ENCODE measurements at places on chromosomes 4 and X.

DNA sequence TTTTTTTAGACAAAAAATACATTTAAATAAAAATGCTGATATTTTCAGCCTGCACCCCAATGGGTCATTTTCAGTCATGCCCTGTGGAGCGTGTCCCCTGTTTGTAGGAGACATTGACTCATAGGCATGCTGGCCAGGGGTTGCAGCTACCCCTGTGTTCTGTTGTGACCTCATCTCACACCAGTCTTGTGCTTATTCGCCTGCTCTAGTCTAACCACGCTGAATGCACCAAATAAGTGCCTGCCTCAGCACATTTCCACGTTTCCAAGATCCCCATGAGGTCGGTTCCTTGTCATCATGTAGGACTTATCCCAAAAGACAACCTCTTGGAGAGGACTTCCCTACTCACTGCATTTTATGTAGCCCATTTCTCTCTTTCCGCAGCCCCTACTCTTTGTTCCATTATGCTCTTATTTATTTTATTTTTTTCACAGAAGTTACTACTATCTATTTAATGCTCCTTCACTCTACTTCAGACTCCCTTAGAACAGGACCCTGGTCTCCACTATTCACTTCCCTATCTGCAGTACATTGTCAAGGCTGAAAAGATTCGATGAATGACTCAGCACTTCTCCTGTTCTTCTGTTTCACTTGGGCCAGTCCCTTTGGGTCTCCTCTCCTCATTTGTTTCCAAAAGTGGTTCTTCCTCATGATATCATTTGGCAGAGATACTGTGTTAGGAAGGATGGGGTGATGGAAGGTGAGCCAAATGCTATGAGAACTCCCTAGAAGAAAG lies 109.7 kb downstream of the MSL3 start:
- no peak for DNase-seq

GRCh38 chr4:1208970-1209704 lies 36.8 kb upstream of the SPON2 start:
- no peak for DNase-seq

- DNase-seq, result no peak
These were observed 62.0 kb downstream of the ASMT start for GRCh38 chrX:1676866-1677265.

GRCh38 chr4:13403326-13403725 lies 80.8 kb downstream of the RAB28 start:
- no peak for DNase-seq

DNA sequence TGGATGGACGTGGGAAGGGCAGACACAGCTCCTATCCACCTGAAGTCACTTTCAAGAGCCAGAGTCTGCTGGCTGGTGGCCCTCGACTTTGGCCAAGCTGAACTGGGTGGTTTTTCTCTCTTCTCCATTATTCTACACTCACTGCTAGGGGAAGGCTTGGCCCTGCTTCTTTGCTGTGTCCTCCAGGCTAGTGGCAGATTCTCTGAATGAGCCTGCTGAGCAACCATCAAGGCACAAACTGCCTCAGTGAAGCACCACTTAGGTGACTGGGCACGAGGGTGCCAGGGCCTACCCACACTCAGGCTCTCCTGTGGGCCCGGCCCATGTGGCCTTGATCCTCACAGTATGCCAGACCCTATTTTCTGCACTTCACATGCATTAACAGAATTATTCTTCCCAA lies 92.0 kb downstream of the PJA1 start:
- DNase-seq, result no peak

GRCh38 chr4:184534511-184535391 lies 60.4 kb upstream of the IRF2 start:
- peak; percentile 85 for DNase-seq

- DNase-seq, result no peak
These were observed 14.2 kb downstream of the GRPR start for GRCh38 chrX:16137416-16138107.

DNA sequence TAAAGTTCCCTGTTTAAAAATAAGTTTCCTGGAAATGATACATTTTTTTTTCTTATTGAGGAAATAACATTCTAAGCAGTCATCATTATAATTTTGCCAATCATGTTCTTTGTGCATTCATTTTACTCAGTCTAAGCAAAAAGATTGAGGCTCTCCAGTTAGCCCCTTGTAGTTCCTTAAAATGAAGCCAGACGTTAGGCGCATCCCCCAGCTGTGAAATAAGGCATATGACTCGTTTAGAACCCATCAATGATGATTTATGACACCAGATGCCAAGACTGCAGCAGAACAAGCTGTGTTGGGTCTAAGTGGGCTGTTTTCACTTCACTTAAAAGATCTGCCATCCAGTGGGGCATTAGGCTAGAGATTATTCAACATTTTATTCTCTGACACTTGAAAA lies 17.0 kb downstream of the PDGFC start:
- DNase-seq, result no peak

GRCh38 chr4:23068287-23068686 lies 375.6 kb downstream of the GBA3 start:
- no peak for DNase-seq

DNA sequence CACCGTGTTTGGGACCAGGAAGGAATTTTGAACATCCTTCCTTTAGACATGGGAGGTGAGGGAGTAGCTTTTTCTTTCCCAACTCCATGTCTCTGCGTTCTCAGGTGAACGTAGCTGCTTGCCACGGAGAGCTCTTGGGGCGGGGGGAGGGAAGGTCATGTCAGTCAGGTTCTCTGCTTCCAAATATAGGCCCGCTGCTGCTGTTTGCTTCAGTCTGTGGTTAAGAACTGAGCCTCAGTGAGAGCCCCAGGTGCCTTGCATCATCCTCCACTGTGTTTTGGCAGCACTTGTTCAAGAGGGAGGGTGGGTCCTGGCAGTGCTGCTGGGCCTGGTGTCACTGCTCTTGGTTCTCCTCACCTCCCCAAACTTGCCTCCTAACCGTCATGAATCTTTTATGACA lies 46.5 kb downstream of the HADH start:
- DNase-seq, result peak; percentile 65

GRCh38 chrX:13126775-13127174 lies 82.4 kb upstream of the FAM9C start:
- no peak for DNase-seq

- no peak for DNase-seq
These were observed 160.1 kb downstream of the RBMX2 start for GRCh38 chrX:130561930-130562329.

DNA sequence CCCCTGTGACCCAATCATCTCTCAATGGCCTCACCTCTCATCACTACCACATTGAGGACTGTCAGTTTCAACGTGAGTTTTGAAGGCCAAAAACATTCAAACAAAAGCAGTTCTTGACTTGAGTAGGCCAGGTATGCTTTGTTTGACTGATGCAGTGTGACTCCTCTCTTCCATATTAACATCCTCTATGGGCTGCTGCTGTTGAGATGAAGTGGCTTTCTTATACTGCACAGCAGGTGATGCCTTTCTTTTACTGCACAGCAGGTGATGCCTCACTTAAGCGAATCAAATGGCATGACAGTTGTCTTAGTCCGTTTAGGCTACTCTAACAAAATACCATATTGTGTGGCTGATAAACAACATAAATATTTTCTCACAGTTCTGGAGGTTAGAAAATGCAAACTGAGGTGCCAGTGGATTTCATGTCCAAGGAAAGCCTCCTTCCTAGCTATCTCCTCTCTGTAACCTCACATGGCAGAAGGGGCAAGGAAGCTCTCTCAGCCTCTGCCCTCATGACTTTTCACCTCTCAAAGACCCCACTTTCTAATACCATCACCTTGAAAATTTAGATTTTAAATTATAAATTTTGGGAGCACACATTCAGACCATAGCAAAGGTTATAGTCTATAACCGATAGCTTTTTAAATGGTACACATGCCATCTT lies 2267.9 kb upstream of the AGA start:
- DNase-seq, result no peak

DNA sequence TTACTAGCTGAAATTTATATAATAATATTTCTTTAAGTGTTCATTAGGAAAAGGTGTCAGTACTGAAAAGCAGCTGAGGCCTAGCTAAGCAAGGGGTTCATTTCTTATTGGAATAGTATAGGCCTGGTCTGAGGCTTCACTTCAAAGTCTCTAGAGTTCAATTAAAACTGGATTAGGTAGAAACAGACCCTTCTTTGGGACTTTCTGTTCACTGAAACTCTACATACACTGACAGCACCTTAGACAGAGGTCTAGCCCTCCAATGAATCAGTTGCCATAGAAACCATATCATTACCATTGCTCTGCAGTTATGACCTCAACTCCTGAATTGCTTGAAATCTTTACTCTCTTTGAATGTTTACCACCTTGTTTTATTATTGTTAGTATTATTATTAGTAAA lies 86.4 kb upstream of the MAB21L2 start:
- DNase-seq, result no peak

GRCh38 chr4:71346710-71347109 lies 7.9 kb downstream of the SLC4A4 start:
- DNase-seq, result no peak

DNA sequence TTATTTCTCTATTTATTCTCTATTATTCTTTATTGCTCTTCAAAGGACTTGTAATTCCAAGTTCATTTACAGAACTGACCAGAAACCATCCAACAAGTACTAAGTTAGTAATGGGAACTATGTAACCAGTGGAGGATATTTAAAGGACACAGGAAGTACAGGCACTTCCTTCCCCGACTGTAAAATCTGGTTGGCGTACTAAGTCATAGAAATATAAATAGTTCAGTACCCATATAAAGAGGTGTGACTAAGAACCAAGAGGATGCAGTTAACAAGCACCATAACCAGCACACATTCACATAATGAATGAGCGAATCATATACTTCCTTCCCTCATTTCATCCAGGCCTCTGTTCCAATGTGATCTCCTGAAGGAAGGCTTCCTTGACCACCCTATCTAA lies 3.6 kb upstream of the EIF4E start:
- DNase-seq, result peak; percentile 51

DNA sequence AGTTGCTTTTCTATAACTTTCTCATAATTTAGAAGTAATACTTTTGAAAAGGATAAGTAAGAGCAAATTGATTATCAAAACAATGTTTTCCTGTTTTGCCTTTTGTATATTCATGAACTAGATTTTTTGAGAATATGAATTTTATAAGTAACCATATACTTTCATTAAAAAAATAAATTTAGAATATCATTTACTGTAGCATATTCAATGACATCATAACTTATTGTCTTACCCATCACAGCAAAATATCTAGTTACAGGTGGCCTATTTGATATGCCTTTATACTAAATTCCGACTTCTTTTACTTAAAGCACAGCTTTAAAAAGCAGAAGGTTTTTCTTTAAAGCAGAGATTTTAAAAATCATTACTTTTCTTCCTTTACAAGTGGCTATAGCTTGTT lies 20.1 kb downstream of the BLTP1 start:
- no peak for DNase-seq
